ENCODE measurements at places on chromosomes 11 and 22. TPM values are rescaled to one million over a fixed set of nuclear protein-coding genes. Genes with fewer than 3 reads are reported as not detected.

The PRG2 gene
- not detected for total RNA-seq

The ZP1 gene
- total RNA-seq = not detected

The TST gene
- total RNA-seq = 66.0 TPM

The MISFA gene
- 0.85 TPM for total RNA-seq

The GAS2 gene
- total RNA-seq = 1.7 TPM

The GLB1L2 gene
- total RNA-seq = 4.0 TPM

The TNNI2 gene
- 0.63 TPM for total RNA-seq

Measured in airway epithelial cell (primary cell).